Femur (tissue), 1 donor: ENCODE measurements at places on chromosomes 4 and X.

GRCh38 chr4:1975391-1975801 lies 33.4 kb downstream of the NELFA start:
- DNase-seq: no peak

GRCh38 chrX:140507982-140508305 lies 3.1 kb upstream of the SOX3 start:
- DNase-seq: no peak

DNA sequence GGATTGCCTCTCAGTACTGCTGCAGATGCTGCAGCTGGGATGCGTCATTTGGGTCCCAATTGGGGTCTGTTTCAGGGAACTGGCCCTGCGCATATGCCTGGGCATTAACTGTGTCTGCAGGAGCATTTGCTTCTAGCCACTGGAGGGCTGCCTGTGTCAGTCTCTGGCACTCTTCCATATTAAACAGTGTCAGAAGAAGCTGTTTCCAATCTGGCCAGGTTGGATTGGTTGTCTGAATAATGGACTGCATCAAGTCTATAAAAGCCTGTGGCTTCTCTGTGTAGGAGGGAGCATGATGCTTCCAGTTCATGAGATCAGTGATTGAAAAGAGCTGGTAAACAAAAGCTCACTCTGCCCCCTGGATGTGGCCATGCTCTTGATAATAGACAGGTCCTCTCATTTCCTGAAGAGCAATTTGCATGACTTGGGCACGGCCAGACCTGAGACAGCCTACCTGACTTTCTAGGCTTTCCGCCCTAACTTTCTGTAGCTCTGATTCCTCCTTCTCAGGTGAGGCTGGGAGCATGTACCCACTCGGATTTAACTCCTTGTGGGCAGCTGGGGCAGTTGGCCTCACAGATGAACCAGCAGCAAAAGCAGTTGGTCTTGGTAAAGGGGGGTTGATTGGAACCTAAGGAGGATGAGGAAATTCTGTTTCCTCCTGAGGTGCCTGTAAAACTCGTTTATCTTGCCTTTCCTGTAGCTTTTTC lies 29.2 kb downstream of the SULT1E1 start:
- DNase-seq: no peak

GRCh38 chr4:634599-634985 lies 9.2 kb downstream of the PDE6B start:
- DNase-seq: peak; percentile 9

DNA sequence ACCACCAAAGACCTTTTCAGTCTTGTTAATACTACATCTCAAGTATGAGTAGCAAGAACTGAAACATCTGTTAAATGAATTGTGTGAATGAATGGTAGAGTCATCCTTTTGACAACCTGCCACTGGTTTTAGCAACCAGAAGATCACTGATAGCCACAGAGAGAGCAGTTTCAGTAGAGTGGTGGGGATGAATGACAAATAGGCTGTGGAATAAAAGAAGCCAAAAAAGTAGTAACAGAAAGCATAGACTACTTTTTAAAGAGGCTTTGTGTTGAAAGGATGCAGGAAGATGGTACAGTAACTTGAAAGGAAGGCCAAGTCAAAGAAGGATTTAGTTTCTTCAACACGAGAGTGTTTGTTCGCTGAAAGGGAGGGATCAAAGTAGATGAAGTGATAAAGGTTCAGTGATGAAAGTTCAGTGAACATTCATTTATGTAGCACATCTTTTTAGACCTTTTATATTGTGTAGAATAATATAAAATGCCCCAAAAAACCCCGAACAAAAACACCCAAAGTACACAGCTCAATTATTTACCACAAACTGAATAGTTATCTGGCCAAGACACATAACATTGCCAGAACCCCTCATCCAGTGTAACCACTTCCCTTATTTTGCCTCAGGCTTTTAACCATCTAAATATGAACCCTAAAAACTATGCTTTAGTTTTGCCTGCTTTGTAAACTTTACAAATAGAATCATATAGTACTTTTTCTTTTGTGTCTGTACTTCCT lies 40.1 kb upstream of the EIF1AX start:
- no peak for DNase-seq

DNA sequence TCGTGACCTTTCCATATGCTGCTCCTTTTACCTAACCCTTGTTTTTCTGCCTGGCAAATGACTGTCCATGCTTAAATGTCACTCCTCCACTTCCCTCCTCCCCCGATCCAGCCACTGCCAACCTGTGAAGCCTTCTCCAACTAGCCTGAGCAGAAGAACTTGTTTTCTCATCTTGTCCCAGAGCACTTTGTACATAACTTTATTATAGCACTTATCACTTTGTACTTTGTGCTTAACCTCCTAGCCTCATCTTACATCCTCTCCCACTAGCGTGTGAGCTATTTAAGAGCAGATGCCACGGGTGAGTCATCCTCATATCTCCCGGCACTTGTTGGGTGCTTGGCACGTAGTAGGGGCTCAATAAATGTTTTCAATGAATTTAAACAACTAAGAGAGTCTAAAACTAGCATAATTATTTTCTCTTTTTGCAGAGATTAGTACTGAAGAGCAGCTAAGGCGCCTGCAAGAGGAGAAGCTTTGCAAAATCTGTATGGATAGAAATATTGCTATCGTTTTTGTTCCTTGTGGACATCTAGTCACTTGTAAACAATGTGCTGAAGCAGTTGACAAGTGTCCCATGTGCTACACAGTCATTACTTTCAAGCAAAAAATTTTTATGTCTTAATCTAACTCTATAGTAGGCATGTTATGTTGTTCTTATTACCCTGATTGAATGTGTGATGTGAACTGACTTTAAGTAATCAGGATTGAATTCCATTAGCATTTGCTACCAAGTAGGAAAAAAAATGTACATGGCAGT lies 46.9 kb downstream of the XIAP start:
- DNase-seq: no peak

GRCh38 chr4:123807866-123808265 lies 411.3 kb downstream of the SPRY1 start:
- no peak for DNase-seq

DNA sequence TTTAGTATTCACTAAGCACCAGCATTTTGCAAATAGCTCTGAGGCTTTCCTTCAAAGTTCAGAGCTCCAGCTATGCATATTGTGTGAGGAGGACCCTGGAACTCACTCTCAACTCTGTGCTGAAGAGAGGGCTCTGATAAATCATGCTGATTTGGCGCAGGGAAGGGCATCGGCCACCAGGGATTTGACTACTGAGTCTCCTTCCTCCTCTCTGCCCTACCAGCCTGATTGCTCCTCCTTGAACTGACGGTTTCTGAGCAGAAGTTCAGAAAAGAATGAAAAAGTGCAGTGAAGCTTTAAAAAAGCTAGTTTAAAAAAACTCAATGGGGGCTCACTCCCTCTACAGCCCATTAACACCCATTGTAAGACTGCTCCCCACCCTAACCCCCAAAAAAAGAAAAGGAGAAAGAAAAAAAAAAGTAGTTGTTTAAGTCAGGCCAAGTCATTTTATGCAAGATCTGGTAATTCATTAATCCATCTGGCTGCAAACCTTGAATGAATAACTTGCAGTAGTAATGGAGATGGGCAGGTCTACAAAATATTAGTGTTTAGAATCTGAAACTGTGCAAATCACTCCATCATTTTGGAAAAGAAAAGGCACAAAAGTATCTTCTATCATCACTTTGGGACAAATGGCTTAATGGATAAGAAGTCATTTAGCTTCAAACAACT lies 13.3 kb downstream of the PPARGC1A start:
- DNase-seq: no peak

GRCh38 chr4:12573716-12574115 lies 910.4 kb downstream of the RAB28 start:
- DNase-seq: no peak

DNA sequence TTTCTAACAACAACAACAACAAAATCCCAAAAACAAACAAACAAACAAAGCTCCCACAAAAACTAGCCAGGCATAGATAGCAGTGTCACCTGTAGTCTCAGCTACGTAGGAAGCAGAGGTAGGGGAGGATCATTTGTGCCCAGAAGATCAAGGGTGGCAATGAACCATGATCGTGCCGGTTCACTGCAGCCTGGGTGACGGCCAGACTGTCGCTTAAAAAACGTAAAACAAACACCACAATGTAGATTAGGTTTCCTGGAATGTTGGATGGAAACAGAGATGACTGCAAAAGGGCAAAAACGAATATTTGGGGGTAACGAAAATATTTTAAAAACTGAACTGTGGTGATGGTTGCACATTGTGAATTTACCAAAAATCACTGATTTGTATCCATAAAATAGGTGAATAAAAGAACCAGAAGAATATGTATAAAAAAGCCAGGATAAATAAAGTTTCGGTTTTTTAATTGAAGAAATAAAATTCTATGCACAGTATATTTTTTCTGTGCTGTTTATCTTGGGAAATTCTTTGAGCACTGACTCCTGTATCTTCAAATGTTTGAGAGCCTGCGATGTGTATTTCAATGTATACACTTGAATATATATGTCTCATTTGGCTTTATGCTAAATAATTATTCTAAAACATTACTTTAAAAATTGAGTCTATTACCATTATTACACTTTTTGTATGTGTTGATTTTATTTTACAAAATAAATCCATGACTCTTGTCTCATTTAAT lies 1477.0 kb downstream of the PCDH7 start:
- DNase-seq: no peak

DNA sequence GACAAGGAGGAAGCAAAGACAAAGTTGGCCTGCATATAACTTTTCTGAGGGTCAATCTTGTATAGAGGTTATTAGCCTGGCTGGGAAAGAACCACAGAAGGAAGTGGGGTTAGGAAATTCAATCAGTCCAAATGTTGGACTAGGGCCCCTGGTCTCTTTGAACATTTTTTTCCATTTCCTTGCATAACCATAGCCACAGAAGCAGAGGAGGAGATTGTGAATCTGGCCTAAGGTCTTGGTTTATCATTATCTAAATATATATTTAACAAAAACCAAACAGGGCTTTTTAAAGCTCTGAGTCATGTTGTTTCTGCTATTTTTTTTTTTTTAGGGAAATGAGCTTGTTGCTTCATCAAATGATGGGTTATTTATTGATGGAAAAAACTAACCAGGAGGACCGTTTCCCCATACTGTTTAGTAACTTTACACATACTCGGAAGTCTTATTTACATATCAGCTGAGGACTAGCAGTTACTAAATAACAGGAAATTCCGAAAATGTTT lies 97.7 kb upstream of the ACSL4 start:
- no peak for DNase-seq

DNA sequence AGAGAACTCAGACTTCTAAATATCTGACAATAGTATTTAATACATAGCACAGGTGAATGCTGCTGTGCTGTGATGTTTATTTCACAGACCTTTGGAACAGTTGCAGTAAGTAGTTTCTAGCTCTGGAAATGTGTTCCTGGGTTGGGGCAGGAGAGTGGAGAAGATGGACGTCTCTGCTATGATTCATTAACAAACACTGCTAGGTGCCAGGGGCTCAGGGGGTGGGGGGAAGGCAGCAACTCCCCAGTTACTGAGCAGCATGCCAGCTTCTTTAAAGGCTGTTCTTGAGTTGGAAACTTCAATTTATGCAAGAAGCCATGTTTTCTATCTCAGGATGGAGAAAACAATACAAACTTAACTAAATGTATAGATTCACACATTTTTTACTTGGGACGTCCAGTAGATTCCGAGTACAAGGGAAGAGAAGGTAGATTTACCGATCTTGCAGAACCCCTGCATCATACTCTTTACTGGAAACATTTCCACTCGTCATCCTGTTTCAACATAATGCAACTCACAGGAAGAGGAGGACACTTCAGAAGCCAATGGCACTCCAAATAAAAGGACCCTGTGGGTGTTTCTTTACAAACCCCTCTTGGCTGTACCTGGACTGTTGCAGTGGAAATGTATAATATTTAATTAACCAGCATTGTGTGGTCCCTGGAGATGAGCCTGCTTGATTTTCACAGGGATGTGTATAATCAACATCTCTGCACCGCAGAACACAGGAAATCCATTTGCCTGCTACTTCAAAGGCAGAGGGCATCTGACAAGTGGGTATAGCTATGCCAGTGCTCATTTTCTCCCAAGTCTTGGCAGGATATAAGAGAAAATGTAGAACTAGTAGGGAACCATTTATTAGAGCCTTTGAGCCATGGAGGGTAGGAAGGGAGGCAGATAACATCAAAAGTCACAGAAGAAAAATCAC lies 171.4 kb downstream of the SH3KBP1 start:
- no peak for DNase-seq

DNA sequence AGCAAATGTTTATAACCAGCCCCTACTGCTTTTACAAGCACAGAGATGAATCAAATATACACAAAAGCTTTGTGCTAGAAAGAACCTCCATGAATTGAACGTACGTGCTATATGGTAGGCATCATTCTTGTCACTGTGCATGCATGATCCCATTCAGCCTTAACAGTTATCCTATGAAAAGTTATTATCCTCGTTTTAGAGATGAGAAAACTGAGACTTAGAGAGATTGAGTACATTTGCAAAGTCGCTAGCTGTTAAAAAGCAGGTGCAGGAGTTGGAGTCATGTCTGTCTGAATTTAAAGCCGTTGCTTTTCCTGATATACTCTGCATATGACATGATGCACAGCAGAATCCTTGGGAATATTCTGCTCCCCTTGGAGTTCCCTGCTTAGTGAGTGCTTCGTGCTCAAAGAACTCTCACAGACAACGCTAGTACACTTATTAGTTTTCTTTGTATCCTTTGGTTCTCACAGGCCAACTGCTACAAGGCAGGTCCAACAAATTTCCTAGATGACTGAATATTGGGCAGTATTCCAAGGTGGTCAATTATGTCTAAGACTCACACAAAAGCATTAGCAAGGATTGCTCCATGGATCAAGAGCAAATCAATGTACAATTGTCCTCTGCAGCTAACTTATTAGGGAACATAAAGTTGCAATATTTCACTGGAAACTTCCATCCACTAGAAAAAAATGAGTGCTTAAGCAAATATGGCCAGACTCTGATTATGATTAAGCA lies 42.8 kb upstream of the TRIM2 start:
- DNase-seq: no peak

- DNase-seq: no peak
Measured at GRCh38 chr4:160142579-160142978, 1039.7 kb downstream of the RAPGEF2 start.

DNA sequence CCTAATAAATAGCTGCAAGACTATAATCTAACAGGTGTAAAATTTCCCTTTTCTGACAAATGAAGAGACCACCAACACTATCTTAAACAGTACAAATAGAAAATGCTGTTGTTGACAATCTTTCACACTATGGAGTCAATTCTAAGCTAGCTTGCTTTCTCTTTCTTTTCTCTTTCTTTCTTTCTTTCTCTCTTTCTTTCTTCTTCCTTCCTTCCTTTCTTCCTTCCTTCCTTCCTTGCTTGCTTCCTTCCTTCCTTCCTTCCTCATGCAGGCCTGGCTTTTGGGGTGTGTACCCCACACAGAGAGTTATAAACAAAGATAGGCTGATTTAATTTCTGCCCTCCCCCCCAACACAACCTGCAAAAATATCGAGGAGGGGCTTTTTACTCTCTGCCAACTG lies 8.1 kb upstream of the ARX start:
- DNase-seq: no peak

DNA sequence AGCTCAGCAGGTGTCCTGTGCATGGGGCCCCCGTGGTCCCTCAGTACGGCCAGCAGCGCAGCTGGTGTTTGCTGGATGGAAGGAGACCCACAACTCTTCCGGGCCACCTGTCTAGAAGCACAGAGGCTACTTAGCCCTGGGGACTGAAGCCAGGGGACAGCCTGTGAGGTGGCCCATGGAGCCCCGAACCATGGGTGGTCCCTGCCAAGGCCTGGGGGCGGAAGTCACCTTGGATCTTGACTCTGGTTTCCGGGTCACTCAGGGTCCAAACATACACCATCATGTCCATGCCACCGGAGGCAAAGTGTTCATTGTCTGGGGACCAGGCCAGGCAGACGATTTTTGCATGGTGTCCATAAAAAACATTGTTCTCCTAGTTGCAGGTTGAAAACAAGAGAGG lies 39.5 kb downstream of the WDR1 start:
- no peak for DNase-seq

GRCh38 chr4:158169931-158170690 lies 2.7 kb downstream of the GASK1B start:
- DNase-seq: peak; percentile 75
